ENCODE measurements at places on chromosomes 1 and 21.

DNA sequence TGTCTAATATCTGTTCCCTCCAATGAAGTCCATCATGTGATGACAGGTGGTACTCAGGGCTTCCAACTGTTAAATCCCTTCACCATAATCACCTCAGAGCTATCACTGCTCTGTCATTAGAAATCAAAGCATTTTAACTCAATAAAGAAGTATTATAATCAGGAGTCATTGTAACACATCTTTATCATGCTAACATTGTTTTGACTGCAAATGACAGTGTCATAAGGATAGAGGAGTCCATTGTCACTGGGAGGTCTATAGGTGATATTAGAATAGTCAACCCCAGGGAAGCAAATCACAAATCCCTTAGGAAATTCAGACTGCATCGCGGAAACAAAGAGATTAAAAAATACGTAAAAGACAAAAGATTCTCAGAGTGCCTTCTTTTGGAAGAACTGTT is 30.8 kb downstream of the LRRC53 start:
- DNase-seq: no peak

GRCh38 chr1:70411360-70411844 is 334 bp downstream of the CTH start:
- no peak for DNase-seq

DNA sequence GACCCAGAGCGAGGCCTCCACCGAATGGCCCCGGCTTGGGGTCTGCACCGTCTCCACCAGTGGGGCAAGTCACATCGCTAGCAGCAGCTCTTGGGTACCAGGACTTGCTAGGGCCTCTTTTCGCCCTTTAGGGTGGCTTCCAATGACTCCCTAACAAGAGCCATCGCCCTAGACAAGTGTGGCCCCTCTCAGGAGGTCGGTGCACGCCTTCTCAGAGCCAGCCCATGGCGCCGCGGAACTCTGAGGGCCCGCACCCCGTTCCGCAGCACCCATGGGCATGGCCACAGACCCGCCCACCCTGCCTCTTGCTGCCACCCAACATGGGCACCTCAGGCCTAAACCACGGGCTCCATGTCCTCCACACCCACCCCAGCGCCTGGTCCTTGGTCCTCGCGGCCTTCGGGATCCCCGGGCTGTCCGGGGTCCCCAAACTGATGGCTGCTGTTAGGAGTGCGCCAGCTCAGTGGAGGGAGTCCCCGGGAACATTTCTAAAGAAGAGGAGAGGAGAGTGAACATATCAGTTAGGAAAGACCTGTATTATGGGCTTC is 3.2 kb upstream of the CACNA1S start:
- DNase-seq: no peak

- peak; percentile 71 for DNase-seq
These were observed 10.8 kb upstream of the SHISA4 start for GRCh38 chr1:201877877-201878401.

- DNase-seq: no peak
These were observed 8.9 kb downstream of the YBX1 start for GRCh38 chr1:42691157-42691498.

DNA sequence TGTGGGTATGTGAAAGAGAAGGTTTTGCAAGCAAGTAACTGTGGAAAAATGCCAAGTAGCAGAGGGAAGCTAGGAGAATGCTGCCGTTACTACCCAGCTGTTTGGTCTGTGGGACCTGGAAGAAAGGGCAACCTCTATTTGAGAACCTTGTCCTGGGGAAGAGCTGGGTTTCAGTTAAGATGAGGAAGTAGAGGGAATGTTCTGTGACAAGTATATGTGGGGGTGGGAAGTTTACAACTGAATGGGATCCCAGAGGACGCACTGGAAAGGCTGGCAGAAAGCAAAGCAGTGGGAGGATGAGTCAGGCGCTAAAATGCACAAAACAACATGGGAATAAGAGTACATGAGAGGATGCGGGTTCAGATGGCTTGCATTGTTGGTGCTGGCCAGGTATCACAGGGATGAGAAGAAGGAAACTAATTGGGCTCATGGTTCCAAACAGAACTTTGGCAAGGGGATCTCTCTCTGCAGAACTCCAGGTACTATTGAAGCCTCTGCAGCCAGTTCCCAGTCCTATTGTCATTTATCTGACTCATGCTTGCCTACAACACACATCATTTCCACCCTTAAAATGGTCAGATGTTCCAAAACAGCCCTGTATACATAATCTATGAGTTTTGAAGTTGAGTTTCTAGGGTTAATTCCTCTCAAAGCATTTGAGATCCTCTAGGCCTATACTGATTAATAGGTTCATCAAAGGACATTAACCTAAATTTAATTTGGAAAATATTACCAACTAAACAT is 88.5 kb upstream of the VAV3 start:
- no peak for DNase-seq

DNA sequence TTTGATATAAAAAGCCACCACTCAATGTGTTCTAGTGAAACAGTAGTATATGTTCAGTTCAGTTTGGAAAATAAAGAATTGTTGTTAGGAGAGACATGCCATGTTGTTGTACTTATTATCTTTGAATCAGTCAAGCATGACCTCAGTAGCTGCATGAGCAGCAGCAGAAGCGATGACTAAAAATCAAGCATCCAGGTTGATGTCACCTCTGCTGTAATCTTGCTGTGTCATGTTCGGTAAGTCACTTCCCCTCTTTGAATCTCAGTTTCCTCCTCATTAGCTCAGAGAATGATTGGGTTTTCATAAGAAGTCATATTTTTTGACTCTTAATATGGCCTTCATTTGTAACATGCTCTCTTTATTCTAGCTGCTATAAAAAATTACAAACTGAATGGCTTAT is 428.4 kb upstream of the B3GALT2 start:
- DNase-seq: peak; percentile 23

DNA sequence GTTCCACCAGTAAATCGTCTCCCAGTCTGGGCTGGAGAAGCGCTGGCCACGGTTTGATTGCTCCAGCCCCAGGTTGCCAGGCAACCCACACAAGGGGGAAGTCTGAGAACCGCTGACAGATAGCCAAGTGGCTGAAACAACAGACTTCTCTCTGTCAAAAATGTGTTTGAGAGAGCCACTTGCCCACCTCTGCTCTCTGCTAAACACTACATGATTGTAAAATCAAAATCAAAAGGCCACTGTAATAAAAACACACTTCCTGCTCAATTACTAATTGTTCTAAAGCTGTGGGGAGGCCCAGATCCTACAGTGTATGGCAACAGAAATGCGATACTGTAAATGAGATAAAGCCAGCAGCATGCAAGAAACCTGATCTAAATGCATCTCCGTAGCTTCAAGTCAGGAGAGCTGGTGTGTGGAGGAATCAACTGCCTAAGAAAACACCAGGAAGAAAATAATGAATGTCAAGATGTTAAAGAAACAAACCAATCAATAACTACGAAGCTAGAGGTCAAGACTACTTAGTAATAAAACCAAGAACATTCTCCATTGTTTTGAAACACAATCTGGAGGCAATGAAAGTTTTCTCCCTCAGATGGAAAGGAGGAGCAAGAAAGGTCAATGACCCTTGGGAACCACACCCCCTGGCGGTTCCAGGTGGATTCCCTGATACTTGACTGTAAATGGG is 121.2 kb downstream of the SLC45A1 start:
- peak; percentile 81 for DNase-seq

GRCh38 chr1:54054438-54054749 is 986 bp downstream of the TCEANC2 start:
- no peak for DNase-seq

DNA sequence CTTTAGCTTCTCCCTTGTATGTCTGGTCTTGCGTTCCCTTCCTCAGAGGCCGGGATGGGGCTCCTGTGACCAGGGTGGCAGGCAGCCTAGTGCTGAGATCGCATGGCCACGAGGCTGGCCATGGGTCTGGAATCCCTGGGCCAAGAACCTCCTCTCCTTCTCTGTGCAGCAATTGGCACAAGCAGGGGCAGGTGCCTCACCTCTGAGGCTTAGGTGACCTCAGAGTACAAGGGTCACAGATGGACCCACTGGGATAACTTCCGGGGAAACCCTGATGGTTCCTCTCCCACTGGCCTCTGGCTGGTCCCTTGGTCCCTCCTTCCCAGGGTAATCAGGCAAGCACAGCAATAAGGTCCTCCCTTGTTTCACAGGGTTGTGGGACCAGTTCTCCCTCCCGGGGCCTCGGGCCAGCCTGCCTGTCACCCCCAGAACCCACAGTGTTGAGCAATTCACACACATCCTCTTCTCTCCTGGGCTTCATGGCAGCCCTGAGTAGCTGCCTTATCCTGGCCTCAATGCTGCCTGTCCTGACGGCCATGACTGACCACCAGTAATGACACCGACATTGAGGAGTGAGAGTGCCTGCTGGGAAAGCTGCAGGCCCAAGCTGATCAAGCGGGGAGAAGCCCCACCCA is 38.6 kb downstream of the BMP8A start:
- DNase-seq: no peak

GRCh38 chr1:166330096-166330495 is 163.3 kb upstream of the FAM78B start:
- no peak for DNase-seq

DNA sequence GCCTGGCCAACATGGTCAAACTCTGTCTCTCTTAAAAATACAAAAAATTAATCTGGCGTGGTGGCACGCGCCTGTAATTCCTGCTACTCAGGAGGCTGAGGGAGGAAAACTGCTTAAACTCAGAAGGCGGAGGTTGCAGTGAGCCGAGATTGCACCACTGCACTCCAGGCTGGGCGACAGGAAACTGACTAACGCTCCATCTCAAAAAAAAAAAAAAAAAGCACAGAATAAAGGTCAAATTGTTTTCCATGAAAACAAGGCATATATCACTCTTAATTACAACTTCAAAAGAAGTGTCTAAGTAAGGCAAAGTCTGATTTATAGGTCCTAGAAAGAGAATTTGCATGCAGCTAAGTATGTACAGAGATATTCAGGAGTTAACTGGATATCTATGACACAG is 25.6 kb downstream of the EYA3 start:
- DNase-seq: peak; percentile 26

- no peak for DNase-seq
These were observed 15.0 kb downstream of the OXCT2 start for GRCh38 chr1:39755965-39756659.

GRCh38 chr1:46532095-46532494 is 19.4 kb downstream of the KNCN start:
- no peak for DNase-seq

GRCh38 chr21:38760017-38760761 is 45.5 kb upstream of the ETS2 start:
- peak; percentile 32 for DNase-seq

DNA sequence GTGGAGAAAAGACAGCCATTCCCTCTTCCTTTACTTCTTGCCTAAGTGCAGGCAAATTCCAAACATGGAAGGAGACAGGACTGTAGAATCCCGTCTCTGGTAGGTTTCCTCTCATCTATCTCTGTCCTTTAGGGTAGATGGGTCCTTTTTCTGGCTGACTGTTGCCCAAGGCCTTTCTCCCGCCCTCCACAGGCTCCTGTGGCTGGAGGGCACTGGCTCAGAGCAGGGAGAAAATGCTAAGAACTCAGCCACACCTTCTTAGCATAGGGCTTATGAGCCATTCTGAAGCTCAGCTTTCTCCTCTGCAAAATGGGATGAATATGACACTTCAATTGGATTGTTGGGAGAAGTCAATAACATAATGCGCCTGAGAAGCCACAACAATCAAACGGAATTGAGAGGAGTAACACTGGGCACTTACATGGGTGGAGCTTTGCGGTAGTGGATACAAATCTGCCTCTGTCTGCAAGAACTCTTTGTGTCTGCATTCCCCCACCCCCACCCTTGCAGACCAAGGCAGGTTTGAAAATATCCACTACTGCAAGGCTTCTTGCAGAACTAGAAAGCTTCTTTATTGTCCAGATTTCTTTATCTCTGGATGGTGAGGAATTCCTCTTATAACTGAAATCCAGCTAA is 94.7 kb downstream of the CSMD2 start:
- DNase-seq: no peak

- DNase-seq: no peak
These were observed 333.3 kb upstream of the ZRANB2 start for GRCh38 chr1:71414179-71414578.

- no peak for DNase-seq
These were observed 382 bp downstream of the TRMT1L start for GRCh38 chr1:185156288-185156853.

DNA sequence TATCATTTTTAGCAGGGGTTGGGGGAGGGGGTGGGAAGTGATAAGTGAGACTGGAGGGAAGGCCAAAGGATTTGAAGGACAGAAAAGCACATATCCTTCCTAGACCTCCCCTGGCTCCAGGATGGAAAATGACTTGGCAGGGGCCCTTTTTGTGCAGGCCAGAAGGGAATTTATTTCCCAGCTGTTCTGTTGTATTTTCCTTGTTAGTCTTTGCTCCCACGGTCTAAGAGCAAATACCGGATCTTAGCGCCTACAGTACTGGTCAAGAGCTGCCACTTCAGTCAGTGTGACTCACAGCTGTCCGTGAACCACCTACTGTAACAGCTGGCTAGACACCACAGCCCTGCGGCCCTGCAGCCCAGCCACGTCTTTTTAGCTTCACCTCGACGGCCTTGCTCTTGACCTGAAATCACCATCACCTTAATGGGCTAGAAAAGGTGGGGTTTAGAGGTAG is 51.0 kb upstream of the ERRFI1 start:
- DNase-seq: peak; percentile 96

DNA sequence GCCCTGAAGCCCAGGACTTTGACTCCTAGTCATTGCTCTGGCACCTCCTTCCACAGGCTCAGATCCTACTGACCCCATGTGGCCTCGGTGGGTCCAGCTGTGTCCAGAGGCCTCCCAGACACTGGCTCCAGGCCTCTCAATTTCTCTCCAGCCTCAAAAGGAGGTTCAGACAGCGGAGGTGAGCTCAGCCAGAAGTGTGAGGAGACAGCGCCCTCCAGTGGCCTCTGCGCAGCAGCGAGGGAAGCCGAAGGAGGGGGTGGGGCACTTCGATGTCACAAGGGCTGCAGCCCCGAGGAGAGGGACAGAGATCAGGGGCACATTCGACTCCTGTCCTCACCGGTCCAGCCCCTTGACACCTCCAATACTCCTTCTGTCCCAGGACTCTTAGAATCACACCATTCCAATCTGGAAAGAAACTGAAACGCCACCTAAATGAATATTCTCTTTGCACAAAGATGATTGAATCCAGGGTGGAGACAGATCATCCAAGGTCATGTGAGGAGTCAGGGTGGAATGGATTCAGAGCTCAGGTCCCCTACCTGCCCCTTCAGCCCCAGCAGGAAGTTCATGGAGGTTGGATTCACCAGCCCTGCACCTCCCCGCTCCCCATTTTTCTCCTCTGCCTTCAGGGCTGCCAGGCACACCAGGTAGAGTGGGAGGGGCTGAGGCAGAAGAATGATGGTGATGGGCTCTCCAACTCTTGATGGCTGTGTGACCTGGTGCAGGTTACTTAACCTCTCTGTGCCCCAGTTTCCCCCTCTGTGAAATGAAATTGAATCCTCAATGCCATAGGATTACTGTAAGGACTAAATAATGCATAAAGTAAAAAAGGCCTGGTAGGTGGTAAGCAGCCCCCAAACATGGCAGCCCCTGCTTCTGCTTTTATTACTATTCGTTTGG is 34.8 kb upstream of the ZBTB40 start:
- peak; percentile 79 for DNase-seq

All from EH (cell line).